ENCODE measurements at places on chromosomes 7 and 10.
A peak's percentile ranks its signal among the peaks of the same experiment; 100 is the strongest.

GRCh38 chr7:70455925-70456324 is 676.0 kb upstream of the GALNT17 start:
- no peak for DNase-seq

DNA sequence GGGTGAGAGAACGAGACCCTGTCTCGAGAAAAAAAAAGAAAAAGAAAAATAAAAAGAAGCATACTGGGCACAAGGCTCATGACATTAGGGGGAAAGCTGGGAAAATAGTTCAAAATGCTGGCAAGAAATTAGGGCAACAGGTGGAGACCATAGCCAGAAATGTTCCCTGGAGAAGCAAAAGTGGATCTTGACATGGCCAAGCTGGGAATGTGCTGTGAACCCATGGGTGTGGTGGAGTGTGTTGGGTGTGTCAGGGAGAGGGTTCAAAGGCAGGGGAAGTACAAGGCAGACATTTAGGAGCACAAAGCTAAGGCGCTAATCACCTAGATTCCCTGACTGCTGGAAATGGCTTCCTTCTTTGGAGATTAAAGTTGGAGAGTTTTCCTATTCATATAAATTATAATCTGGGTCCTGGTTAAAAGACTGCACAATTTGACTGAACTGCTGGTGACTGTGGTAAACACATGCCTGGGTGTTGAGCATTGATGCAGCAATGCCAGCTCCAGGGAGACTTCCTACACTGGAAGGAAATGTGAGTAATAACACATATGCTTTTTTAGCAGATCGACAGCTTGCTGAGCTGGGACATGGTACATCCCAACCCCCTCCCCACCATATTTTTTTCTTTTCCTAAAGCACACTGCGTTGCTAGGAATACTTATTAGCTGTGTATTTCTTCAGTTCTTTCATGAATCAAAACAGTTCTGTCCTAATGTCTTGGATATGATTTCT is 70.1 kb upstream of the ARHGAP21 start:
- no peak for DNase-seq

DNA sequence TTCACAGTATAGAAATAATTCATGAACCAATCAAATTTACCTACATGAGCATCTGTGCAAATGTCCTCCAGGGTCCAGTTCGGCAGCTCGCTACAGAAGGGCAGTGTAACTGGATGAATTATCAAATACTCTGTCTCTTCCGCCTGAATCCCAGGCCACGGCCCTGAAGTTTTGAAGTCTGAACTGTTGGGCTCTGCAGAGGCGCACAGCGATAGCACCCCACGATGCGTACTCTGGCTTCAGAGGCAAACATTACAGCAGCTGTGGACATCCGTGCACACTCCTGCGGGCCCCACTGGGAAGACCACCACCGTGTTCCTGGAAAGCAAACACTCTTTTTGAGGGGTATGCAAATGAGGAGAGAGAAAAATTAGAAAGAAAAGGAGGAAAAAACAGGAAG is 259.8 kb upstream of the TCERG1L start:
- no peak for DNase-seq

DNA sequence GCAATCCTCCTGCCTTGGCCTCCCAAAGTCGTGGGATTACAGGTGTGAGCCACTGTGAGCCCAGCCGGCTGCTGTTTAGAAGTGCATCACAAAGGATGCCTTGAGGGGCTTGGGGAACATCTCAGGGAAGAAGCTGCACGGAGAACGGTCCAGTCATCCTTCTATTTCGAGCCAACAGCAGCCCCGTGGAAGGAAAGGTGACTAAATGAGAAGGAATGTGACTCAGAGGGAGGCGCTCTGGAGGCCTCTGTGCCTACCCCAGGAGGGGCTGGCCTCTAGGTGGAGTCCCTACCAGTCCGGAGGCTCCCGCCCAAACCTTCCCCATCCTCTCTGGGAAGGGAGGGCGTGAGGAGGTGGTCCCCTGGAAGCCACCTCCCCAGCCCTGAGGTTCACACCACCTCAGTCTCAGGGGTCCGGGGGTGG is 76.2 kb downstream of the CTBP2 start:
- peak; percentile 76 for DNase-seq

DNA sequence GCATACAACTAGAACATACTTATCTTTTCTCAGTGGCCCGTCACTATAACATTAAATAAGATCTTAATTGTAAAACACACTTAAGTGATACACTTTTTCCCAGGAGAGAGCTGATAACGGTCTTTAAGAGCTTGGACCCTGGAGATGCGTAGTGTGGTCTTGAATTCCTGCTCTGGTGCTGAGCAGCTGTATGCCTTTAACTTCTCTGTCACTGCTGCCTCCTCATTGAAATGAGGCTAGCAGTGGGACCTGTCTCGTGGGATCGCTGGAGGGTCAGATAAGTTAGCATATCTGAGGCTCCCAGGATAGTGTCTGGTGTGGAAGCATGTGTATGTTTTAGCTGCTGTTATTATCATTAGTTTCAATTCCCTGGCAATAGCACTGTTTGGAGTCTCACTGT is 194.9 kb downstream of the SDK1 start:
- no peak for DNase-seq

DNA sequence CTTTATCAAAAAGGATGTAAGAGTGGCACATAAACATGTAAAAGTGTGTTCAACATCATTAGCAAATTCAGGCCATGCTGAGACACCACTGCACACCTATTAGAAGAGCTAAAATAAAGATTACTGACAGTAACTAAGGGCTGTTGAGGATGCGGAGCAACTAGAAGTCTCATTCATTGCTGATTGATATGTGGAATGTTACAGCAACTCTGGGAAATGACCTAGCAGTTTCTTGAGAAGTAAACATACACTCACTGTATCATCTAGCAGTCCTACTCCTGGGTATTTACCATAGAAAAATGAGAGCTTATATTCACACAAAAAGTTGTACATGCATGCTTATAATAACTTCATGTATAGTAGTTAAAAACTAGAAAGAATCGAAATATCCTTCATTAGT is 77.3 kb downstream of the CCSER2 start:
- DNase-seq = no peak

DNA sequence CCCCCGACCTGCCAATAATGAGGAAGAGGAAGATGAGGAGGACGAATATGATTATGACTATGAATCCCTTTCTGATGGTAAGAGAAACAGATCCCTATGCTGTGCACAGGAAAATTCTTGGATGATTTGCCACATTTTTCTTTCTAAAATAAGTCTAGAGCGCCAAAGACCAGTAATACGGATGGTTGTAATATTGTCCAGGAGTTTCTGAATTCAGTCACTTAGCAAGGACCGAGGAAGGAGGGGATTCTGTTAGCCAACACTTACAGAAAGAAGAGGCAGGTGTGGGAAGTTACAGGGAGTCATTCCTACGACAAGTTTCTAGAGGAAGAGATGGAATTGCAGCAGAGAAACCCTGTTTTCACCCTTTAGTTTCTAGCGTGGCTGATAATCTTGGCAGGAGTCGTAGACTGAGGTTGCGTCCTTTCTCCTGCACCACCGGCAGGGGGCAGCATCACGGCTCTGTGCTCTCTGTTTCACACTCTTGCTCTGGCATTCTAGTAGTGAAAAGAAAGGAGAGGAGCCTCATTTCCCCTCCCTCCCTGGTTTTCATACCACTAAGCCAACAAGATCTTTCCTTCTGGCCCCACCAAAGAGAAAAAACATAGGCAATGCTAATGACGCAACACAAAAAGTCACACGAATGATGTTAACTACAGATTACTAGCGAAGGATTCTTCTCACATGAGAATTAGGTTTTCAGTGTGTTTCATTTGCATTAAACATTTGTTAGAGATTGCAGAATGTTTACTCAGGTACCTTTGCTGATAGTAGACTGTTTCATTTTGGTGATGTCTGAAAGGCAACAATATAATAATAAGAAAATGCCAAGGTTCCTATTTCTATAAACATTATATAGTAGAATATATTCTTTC is 82.7 kb downstream of the NOC3L start:
- DNase-seq = no peak

DNA sequence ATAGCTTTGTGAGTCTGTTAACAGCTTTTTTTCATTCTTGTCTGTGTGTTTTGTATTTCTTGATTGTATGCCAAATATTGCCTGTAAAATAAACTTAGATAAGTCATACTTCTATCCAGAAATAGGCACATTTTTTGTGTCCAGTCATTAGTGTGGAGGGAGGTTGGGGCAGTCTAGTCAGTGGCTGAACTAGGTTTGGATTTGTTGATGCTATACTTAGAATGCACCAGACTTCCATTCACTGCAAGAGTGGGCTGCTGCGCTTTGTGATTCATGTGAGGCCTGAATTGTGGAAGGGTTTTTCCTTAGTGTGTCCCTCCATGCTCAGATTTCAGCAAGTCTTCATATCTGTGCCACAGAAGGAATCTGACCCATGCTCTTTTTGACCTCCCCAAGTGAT is 50.0 kb downstream of the TRUB1 start:
- peak; percentile 77 for DNase-seq

DNA sequence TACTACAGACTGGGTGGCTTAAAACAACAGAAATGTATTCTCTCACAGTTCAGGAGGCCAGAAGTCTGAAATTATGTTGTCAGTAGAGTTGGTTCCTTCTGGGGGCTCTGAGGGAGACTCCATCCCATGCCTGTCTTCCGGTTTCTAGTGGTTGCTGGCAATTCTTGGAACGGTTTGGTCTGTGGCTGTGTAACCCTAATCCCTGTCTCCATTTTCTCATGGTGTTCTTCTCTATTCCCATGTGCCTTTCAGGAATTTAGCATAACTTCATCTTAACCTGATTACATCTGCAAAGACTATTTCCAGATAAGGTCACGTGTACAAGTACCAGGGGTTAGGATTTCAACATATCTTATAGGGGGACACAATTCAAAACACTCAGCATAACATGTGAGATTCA is 73.2 kb downstream of the FAM241B start:
- no peak for DNase-seq

- no peak for DNase-seq
Measured at GRCh38 chr10:35216303-35216905, 89.8 kb downstream of the CREM start.

DNA sequence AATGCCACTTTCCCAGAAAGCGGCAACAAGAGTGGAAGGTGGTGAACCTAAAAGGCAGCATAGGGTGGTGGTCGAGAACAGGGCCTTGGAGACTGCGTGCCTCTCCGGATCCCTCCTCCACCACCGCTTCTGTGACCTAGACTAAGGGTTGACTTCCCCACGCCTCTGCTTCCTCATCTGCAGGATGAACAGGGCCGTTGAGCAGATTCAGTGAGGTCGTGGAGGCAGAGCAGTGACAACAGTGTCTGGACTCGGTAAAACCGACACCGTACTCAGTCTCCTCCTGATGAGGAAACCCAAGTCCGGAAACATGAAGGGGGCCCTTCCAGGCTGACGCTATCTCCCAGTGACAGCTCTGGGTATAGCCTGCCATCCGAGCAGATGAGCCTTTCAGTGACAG is 162.6 kb downstream of the CELF2 start:
- no peak for DNase-seq

GRCh38 chr7:47471831-47472230 is 110.1 kb downstream of the TNS3 start:
- no peak for DNase-seq

DNA sequence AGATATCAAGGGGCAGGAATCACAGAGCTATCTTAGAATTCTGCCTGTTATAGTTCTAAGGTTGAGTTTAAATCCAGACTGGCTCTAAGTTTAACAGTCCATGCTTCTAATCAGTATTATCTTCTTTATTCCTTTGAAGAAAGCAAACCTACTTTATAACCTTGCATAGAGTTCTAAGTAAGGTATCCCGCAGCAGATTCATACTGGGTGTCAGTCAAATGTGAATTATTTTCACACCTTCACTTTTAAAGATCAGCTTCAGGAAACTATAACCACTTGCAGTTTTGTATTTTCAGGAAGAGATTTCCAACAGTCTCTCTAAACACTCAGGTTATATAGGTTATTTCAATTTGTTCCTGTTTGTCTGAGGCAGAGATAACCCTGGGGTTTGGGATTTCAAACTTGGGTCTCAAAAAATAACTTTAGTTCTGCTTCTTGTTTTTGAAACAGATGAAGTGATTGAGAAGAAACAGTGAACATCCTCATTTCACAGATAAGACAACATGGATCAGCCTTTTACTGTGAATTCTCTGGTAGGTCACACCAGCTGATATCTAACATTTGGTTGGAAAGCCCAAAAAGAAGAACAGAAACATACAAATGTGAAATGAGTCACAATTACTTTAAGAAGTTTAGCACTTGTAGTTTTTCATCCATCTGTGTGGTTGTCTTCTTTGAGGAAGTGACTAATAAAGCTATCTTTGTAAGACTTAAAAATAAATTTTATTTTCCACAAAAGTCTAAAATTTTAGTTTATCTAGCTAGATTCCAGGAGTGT is 21.4 kb downstream of the STAMBPL1 start:
- no peak for DNase-seq

DNA sequence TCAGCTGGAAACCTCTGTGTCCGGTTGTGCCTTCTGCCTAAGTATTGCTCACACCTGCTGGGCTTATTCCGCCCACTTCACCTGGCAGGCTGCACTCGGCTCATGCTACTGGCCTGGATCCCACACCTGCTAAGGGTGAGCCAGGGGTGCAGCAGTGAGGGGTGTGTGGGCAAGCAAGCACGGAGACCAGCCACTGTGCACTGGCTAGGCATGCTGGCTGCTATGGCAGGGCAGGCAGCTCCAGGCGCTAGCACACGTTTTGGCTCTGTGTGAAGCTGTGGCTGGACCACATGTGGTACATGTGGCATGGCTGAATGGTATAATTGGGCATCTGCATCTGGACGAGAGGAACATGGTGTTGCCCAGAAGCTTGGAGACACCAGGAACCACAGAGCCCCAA is 940.7 kb downstream of the NRG3 start:
- no peak for DNase-seq

GRCh38 chr7:15925608-15926007 is 239.1 kb upstream of the MEOX2 start:
- no peak for DNase-seq

DNA sequence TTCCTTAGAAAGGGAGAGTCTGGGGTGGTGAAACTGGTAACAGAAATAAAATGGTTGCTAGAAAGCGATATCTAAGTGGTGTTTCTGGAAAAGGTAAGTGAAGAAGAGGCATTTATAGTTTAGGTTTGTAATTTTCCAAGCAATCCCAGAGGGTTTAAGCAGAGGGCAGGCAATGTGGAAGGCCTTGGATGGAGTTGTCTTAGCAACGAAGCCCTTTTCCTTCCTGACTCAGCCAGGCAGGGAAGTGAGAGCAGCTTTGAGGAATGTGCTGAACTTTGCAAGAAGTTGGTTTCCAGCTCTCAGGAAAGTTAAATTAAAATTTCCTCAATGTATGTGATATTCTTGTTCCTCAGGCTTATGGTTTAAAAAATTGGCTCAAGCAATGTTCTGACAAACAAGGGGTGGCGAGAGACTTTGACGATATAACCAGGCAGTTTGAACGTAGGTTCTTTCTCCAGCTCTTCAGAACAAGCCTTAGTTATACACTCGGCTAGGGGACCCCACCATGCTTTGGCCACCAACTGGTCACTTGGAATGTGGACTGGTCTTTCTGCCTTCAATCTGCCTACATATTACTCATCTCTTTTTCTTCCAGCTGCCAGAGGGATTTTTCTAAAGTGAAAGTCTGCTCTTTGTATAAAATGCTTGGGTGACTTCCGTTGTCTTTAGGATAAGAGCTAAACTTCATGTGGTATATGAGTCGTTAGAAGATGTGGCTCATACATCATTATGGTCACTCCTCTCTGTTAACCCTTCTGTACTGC is 66.9 kb upstream of the SLC25A13 start:
- peak; percentile 40 for DNase-seq

GRCh38 chr7:102425639-102426267 is 7.6 kb upstream of the ORAI2 start:
- DNase-seq = no peak
